ENCODE measurements at places on chromosomes 3 and 15. TPM values are rescaled to one million over a fixed set of nuclear protein-coding genes. Genes with fewer than 3 reads are reported as not detected.

DNA sequence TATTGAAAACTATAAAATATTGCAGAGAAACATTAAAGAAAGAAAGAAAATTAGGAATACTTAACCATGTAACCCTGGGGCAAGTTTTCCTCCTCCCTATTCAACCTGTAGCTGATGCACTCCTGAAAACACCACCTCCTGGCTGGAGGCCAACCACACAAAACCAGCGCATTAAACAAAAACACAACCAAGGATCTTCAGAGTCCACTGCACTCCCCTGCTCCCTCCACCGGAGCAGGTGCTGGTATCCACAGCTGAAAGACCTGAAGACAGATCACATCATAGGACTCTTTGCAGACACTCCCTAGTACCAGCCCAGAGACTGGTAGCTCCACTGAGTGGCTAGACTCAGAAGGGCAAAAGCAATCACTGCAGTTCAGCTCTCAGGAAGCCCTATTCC lies 13.6 kb upstream of the ADAMTS17 start:
- no peak for DNase-seq

DNA sequence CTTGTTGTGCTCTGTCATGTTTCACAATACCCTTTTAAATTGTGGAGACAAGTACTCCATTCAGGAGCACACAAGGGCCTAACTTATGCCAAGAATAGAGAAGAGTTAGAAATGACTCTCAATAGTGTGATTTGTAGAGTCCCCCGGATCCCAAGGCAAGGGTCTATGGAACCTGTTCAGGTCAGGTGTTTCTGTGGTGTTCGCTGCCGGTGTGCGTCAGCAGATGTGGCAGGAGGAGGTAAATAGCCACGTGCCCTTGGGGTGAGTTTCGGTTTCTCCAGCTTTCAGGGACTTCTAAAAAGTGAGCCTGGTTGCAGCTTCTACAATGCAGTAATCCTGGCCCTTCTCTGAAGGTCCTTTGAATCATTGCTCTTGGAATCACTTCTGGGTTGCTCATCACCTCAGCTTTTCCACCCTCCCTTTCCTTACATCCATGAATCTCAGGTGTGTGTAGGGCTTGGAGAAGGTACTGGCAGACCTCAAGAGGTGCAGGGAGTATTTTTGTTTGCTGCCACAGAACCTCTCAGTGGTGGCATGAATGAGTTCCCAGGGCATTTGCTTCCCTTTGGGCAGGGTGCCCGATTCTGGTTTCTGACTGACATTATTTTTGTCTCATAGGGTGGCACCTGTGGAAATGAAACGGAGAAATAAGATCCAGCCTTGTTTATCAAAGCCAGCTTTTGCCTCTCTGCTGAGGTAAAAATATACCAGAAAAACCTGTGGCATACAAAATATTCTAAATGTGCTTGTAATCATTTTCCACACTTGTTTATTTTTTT lies 7.3 kb downstream of the ST3GAL6 start:
- DNase-seq = no peak

DNA sequence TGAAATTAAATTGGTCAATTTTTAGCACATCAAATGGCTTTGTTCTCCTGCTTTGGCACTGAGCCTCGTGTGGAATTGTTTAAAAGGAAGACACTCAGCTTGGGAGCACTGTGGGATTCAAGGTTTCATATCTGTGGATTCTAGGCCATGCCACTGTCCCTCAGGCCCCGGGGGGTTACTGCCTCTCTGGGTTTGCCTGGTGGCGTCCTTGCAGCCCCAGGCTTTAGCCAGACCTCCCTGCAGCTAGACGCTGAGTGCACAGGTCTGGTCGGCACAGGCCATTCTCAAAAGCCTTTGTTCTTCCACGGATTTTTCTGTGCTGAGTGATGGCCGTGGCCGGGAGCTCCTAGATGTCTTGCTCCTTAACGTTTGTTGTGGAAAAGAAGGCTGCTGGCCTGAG lies 76.2 kb downstream of the CACNA2D3 start:
- DNase-seq = no peak

- DNase-seq = no peak
Observed at GRCh38 chr3:109275702-109276293, 40.5 kb downstream of the DPPA2 start.

GRCh38 chr15:69515926-69516325 lies 63.3 kb downstream of the RPLP1 start:
- no peak for DNase-seq

DNA sequence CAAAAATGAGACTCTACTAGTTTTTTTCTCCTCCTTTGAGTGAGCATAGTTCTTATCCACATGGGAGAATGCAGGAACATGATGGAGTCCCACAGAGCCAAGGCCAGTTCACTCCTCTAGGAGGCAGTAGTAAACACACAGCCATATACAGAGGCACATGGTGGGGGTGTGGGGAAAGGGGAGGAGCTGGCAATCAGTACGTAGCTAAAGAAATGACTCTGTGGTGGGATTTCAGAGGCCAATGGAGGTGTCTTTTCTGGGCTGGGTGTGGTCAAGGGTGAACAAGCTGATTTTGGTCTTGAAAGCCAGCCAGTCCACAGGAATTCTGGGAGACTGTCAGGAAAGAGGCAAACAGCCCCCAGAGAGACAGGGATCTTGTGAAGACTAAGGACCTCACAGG lies 6.6 kb upstream of the RAB11A start:
- no peak for DNase-seq

GRCh38 chr15:38275959-38276358 lies 23.3 kb downstream of the SPRED1 start:
- DNase-seq = no peak

The CCK gene
- total RNA-seq = not detected

The DBR1 gene
- total RNA-seq = 25.8 TPM

The TLR9 gene
- total RNA-seq = 0.11 TPM

The CELSR3 gene
- 0.79 TPM for total RNA-seq

The CPLX3 gene
- total RNA-seq = not detected

The CSTA gene
- total RNA-seq = 10.0 TPM

The BLM gene
- total RNA-seq = 7.8 TPM

The ABHD10 gene
- 62.3 TPM for total RNA-seq

Measured in urinary bladder (tissue), 4 donors.